ENCODE measurements at places on chromosomes 5 and 9. TPM values are rescaled to one million over a fixed set of nuclear protein-coding genes. Genes with fewer than 3 reads are reported as not detected.

The SPACA9 gene
- 5.6 TPM for total RNA-seq

The ECM2 gene
- 0.84 TPM for total RNA-seq

The ZNF354C gene
- 3.0 TPM for total RNA-seq

The SLC6A19 gene
- not detected for total RNA-seq

The TMEM215 gene
- not detected for total RNA-seq

Measured in hair follicular keratinocyte (primary cell).